ENCODE measurements at places on chromosomes 3 and 15.

- DNase-seq = no peak
Measured at GRCh38 chr15:25022233-25022632, 67.4 kb downstream of the SNRPN start.

DNA sequence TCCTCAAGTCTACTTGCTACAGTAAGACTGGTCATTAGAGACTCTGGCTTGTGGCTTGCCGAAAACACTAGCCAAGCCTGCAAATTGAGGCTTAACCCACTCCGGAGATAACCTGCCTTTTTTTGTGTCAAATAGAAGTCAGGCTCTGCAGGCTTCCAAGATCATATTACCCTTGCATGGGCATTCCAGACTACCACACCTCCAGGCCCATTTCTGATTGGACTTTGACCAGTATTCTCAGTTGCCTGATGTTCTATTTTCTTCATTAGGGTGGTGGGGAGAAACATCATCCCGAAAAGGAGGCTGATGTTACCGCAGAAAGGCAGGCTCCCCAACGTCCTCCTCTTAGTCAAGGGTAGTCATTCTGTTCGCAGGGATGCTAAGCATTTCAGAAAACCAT is 68.1 kb upstream of the FOXP1 start:
- no peak for DNase-seq

GRCh38 chr3:17686613-17687012 is 55.8 kb downstream of the TBC1D5 start:
- DNase-seq = no peak

GRCh38 chr3:179281825-179282224 is 30.9 kb upstream of the KCNMB3 start:
- no peak for DNase-seq

DNA sequence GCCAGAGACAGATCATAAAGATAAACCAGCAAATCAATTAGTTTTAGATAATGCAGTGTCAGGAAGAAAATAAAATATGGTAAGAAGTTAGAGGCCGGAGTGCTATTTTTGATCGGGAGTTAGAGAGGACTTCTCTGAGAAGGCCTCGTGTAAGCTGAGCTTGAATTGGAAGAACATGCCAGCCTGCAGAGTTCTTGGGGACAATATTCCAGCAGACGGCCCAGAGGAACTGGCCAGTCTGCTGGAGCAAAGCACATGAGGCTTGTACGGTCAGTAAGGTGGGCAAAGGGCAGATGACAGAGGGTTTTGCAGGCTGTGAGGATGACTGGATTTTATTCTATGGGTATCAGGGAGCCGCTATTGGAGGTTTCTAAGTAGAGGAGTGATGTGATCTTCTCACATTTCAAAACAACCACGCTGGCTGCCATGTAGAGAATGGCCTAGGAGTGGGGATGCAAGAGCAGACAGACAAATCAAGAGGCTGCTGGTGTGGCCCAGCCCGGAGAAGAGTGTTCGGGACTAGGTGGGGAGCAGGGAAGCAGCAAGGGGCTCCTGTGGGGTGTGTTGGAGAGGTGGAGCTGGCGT is 84.0 kb downstream of the HES1 start:
- DNase-seq = no peak

GRCh38 chr3:38468765-38469164 is 15.1 kb downstream of the ACVR2B start:
- DNase-seq = no peak

DNA sequence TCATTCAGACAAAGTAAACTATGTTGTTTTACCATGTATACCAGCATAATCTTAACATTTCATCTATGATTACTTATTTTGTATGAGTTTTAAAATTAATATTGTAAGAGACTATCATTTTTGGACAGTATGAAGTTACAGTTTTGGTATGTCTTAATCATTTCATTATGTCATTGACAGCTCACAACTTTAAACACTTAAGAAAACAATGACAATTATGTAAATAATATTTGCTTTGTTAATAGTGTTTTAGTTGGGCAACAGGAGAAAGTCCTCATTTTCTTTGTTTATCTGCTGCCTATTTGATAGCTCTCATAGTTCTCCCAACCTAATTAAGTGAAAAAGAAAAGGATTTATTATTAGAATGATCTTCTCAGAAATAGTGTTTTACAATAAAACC is 80.2 kb downstream of the MEF2A start:
- DNase-seq = no peak

DNA sequence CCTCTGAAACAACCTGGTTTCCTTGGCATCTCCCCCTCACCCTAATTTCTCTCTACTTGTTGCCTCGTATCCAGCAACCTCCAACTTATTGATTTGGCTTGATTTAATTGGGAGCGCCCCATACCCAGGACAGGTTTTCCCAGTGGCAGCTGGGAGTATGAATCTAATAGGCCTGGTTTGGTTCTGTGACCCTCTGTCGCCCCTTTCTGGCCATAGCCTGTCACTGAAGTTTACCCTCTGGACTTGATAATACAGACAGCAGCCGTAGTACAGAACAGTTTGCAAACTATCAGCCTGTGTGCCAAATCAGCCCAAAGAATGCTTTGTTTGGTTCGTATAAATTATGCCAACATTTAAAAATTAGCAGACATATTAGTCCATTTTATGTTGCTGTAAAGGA is 525.1 kb upstream of the GOLIM4 start:
- DNase-seq = no peak

DNA sequence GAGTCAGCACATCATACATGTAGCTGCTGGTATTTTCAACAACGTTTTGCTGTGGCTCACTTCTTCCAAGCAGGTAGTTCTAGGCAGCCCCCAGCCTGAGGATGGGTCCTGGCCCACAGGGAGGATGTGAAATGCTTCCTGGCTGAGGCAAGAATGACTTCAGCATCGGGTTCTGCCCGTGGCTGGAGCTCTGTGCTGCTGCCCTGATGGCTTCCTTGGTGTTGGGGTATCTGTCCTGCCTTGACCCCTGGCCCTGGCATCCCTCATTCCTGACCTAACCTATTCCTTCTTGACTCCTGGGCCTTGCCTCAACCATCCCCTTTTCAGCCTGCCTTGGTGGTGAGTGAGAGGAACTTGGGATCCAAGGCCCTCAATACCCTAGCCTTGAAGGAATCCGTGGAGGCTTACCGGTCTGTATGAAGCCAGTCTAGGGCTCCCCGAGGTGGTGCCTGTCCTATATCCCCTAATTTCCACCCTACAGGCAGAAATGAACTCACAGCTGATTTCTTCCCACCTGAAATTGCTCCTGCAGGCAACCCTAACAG is 300.6 kb downstream of the TLE3 start:
- DNase-seq = no peak

- no peak for DNase-seq
Measured at GRCh38 chr3:46089237-46090011, 62.1 kb upstream of the XCR1 start.

DNA sequence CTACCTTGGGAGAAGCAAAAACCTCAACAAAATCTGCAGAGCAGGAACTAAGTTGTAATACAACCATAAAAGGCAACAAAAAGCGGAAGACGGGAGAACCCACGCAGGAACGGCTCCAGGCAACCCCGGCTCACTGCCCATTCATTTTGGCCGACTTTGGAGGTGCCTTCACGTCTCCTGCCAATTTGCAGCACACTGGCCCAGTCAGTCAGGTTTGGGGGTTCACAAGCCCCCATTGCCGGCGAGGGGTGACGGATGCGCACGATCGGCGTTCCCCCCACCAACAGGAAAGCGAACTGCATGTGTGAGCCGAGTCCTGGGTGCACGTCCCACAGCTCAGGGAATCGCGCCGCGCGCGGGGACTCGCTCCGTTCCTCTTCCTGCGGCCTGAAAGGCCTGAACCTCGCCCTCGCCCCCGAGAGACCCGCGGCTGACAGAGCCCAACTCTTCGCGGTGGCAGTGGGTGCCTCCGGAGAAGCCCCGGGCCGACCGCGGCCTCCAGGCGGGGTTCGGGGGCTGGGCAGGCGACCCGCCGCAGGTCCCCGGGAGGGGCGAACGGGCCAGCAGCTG is 463 bp downstream of the TERC start:
- DNase-seq = no peak

DNA sequence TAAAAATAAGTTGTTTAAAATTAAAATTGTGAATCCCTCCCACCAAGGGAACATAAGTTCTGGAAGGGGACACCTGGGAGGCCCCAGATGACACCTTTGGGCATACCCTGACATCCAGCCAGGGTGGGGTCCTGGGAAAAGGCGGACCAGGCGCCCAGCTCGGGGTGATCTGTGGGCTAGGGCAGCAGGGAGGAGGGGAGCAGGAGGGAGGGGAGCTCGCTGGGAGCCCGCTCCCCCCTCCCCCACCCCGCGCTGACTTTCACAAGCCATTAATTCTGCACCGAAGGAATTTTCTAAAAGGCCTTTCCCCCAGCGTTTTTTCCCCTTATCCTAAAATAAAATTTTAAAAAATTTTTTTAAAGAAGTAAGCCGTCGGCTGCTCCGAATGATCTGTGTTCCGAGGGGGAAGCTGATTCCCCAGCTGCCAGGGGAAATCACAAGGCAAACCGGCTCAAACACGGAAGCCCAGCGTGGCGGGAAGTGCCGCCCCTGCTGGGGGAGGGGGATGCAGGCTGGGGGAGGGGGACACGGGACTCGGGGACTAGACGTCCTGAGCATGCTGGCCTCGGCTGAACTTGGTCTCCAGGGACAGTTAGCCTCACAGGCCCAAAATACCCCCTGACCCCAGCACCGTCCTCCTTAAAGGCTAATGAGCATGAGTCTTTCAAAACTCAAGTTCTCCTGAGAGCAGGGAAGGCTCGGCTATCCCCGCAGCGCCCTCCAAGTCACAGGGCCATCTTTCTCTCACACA is 13.9 kb downstream of the PLXND1 start:
- no peak for DNase-seq

GRCh38 chr3:19427422-19428149 is 279.3 kb downstream of the KCNH8 start:
- DNase-seq = no peak

DNA sequence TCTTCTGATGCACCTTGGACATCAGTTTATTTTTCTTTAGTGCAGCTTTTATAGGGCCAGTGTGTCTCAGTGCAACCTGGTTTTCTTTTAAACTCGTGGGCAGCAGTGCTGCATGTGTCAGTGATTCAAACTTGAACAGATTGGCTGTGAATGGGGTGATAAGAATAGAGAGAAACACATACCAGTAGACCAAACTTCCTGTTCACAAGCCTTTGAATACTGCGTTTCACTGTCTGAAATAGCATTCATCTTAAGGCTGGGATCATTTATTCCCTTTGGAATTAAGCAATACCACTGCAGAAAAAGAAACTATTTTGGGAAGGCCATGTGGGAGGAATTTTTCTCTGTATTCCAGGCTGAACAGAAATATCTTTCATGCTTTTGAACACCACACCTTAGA is 51.7 kb downstream of the PHLDB2 start:
- DNase-seq = no peak

- DNase-seq = no peak
Measured at GRCh38 chr15:40265355-40265754, 17.5 kb downstream of the ANKRD63 start.

DNA sequence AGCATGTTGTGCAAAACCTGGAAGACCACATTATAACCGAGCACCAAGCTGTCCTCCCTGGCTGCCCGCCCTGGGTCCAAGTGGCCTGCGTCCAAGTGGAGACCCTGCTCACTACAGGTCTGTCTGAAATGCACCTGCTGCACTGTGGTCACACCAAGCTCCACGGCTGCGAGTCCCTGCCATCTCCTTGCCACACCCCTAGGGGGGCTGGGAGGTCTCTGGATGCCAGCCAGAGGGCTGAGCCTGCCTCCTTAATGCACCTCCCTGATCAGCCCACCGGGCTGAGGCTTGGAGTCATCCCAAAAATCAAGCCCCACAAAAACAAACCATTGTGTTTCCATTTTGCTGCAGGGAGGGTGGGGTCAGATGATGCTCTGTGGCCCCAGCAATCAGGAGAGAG is 187.1 kb downstream of the MEGF11 start:
- no peak for DNase-seq

DNA sequence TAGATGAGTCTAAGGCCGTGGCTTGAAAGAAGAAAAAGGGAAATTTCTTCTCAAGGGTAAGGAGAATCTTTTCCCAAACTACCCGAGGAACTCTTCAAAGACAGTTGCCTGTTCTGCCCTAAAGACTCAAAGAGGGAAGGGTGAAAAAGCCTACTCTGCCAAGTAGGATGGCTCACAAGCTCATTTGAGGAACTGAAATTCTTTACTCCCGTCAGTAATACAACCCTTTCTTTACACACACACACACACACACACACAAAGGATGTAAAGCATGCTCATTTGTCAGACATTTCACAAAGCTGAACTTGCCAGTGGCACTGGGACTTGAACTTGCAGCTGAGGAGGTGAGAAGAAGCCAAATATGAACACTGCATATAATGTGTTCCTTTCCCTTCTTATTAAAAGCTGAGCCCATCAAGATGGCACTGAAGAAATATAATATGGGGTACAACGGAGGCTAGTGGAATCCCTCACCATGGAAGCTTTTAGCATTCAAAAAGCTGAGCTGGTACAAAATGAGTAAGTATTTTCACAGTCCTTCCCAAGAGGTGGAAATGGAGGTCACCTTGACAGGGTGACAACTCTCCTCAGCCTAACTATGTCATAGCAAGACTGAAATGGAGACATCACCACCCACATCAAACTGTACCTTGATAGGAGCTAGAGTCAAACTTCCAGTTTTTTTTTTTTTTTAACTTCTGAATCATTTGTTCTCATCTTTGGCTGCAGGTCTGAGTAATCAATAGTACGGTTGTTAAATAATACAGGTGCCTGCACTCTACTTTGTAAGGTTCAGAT is 57.6 kb downstream of the TAFA4 start:
- DNase-seq = no peak

GRCh38 chr3:48222616-48223513 is at the start of gene CAMP:
Gene CAMP, plus strand, starts transcription at chr3:48223495. Its CDS starts 17 bp downstream, at chr3:48223512.
- DNase-seq = no peak

- no peak for DNase-seq
Measured at GRCh38 chr15:25848784-25849156, 14.4 kb downstream of the ATP10A start.

DNA sequence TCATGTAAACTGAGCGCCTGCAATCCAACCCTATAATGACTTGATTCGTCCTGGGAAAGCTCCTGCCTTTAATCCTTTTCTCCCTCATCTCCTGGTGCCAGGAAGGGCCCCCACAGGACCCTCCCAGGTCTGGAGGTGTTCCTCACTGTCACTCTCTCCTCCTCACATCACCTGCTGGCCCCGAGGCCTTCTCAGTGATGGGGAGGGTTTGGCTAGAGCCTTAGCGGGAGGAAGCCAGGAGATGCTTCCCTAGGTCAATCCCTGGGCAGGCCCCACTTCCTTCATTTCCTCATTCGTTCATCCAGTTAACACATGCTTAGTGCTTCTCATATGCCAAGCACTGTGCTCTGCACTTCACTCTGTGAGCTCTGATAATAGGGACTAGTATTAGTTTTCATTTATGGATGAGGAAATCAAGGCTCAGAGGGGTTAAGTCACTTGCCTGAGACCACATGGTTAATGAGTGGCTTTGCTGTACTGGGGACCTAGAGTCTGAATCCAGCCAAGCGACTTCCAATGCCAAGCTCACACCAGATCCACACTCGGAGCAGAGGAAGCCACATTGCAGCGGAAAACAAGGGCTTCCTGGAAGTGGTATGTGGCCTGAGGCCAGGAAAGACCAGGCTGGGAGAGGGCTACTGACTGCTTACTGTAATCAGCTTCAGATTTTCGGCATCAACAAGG is 50.3 kb upstream of the CHRNB4 start:
- no peak for DNase-seq

- DNase-seq = no peak
Measured at GRCh38 chr15:64877435-64877834, 34.3 kb upstream of the ANKDD1A start.

- DNase-seq = no peak
Measured at GRCh38 chr3:190566043-190566933, 52.4 kb downstream of the IL1RAP start.

Measured in cortex of kidney (tissue), 1 donor.